ENCODE measurements at places on chromosomes 6 and 20.

DNA sequence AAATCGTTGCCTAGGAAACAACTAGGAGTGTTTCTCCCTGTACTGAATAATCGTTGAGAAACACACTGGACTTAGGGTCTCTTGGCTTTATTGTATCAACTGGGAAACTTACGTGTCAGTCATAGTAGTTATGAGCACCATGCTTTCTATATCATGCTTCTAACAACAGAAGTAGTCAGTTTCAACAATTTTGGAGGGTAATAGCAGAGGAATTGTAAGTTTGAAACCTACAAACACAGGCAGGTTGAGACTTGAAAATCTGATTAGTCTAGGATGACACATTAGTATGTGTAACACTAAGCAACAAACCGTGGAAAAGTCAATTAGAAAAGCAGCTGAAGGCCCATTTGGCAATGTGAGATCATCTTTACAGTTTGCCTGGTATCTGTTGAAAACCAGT is 43.9 kb upstream of the FABP7 start:
- no peak for DNase-seq

- DNase-seq: peak; percentile 37
Observed at GRCh38 chr6:112286010-112286409, 31.6 kb upstream of the LAMA4 start.

- DNase-seq: no peak
Observed at GRCh38 chr6:659716-660581, 3.0 kb upstream of the HUS1B start.

DNA sequence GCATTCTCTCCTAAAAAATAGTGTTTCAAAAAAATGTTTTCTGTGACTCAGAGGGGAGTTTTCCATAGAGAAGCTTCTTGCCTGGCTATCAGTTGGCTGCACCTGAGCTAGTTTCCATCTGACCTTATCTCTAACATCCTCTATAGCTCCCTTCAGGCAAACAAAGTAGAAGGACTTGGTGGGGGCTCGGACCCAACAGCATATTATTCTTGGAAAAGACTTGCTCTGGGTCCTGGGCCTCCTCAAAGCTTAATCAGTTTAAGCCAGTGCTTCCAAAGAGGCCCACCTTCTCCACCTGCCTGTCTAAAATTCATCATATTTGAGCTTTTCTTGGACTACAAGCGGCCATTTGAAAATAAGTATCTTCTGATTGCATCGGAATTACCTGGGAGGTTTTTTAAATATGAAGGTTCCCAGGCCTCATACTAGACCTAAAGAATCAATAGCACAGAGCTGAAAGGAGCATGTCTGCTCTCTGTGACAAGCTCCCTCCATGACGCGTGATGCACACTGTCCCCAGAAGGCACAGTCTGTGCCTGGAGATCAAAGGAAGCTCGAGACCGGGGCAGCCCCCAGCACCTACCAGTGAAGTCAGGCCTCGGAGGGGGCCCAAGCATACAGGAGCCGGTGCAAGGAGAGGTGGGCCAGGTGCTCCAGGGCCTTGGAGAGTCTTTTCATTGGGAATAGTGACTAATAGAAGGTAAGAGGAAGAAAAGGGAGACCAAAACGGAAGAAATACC is 80.6 kb upstream of the HIVEP1 start:
- DNase-seq: no peak

Measured in activated T-cell treated with anti-CD3 and anti-CD28 coated beads for 24 hours (primary cell).